ENCODE measurements at places on chromosomes 1 and 21.
A peak's percentile ranks its signal among the peaks of the same experiment; 100 is the strongest.

- no peak for DNase-seq
Observed at GRCh38 chr1:221672239-221672645, 69.6 kb downstream of the DUSP10 start.

GRCh38 chr1:204946640-204947039, 76.0 kb downstream of the NFASC start:
- DNase-seq, result no peak

GRCh38 chr1:55534565-55535121, 319.5 kb upstream of the USP24 start:
- DNase-seq, result no peak

GRCh38 chr1:209414803-209415329, 168.6 kb upstream of the CAMK1G start:
- DNase-seq, result no peak

DNA sequence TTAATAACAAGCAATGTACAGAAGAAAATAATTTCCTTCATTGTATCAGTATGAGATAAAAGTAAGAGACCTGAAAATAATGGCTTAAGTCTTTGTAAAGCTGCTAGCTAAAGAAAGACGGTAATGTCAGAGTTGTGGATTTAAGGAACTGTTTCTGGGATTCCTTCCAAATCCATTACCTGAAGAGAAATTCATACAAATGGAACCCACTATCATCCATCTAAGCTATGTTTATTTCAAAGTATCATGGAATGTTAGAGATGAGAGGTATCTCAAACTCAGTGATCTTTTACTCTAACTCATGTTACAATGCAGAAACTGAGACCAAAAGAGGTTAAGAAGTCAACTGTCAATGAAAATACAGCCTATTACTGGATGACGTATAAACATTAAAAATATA, 197.7 kb downstream of the DENND1B start:
- no peak for DNase-seq

GRCh38 chr1:58574816-58575215, 2.2 kb downstream of the TACSTD2 start:
- no peak for DNase-seq

DNA sequence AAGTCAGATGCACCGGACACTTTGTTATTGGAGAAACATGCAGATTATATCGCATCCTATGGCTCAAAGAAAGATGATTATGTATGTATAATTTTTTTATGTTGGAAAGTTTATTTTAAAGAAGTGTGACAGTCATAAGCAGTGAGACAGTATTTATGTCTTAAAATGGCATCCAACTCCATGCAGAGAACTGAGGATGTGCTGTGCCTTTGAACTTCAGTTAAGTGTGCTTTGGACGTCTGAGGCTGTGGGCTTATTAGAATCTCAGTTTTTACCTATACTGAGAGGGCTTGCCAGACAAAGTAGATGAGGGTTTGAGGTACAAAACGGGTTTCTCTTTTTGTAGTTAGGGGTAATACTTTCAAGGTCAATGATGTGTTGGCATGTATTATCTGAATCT, 1.5 kb downstream of the RABGGTB start:
- no peak for DNase-seq

DNA sequence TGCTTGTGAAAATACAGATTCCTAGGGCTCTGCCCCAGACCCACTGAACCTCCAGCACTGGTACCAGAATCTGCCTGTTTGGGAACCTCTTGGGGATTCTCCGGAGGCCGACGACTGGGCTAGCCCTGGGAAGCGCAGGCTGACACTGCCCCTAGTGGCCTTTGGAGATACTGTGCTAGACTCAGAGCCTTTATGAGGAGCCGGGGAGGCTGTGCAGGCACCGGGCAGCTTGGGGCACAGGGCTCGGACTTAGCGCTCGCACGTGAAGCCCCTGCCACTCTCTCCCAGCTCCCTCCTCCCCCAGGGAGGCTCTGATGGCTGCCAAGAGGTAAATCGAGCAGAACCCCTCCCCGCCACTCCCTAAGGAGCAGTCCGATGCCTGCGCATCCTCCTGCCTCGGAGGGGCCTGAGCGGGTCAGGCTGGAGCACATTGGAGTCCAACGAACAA, 144.6 kb upstream of the TNR start:
- peak; percentile 38 for DNase-seq

- DNase-seq, result no peak
Observed at GRCh38 chr1:1598720-1599029, 1.3 kb downstream of the FNDC10 start.

DNA sequence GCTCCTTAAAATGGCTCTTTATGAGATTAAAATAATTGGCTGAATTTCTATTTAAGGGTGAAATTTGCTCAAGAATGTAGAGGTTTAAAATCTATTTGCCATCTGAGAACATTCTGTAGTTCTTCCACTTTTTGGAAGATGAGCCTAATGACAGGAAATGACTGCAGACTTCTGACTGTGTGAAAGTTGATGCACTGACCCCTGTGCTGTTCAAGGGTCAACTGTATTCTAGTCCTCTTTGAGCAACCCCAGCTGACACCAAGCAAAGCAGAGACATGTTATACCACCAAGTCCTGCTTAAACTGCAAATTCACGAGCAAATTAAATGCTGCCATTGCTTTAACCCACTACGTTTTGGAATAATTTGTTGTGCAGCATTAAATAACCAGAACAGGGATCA, 26.6 kb downstream of the DDAH1 start:
- DNase-seq, result no peak

- DNase-seq, result no peak
Observed at GRCh38 chr1:98468111-98468717, 193.3 kb upstream of the SNX7 start.

GRCh38 chr1:18874600-18874999, 15.1 kb upstream of the TAS1R2 start:
- DNase-seq, result no peak

- no peak for DNase-seq
Observed at GRCh38 chr1:207029701-207030521, 2.6 kb downstream of the C1orf116 start.

DNA sequence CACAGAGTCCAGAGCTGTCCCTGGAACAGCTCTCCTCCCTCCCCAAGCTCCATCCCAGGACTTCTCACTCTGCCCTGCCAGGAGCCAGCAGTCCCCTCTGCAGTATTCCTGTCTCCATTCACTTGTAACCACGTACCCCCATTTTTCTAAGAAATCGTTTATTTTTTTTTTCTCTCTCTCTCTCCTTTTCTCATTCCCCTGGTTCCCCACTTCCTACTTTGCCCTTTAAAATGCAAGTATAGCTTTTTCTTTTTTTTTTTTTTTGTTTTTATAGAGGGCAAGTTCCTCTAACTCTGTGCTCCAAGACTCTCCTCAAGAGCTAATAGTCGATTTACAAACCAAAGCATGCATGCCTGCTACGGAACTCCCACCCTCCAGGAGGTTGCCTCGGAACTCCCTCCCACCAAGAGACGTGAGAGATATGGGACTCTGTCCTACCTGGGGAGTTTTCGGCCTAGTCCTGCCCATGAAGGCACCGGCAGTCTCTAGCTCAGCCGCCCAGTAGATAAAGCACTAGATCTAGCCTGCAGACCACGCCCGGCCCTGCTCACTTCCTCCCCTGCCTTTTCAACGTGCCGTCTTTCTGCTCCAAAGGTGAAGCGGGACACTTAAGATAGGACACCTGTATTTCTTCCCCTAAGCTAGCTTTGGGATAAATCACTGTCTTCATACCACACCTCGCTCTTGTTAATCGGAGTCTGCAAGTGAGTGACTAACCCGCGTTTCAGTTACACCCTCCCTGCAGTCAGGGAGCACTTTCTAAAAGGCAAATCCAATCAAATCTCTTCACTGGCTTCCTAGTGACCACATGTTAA, 27.7 kb downstream of the TNFRSF9 start:
- no peak for DNase-seq

GRCh38 chr1:24020470-24020869, 40.3 kb upstream of the SRSF10 start:
- DNase-seq, result no peak

GRCh38 chr1:203555076-203555475, 61.1 kb downstream of the OPTC start:
- DNase-seq, result no peak

GRCh38 chr1:41030872-41031616, 9.5 kb upstream of the SLFNL1 start:
- DNase-seq, result no peak

DNA sequence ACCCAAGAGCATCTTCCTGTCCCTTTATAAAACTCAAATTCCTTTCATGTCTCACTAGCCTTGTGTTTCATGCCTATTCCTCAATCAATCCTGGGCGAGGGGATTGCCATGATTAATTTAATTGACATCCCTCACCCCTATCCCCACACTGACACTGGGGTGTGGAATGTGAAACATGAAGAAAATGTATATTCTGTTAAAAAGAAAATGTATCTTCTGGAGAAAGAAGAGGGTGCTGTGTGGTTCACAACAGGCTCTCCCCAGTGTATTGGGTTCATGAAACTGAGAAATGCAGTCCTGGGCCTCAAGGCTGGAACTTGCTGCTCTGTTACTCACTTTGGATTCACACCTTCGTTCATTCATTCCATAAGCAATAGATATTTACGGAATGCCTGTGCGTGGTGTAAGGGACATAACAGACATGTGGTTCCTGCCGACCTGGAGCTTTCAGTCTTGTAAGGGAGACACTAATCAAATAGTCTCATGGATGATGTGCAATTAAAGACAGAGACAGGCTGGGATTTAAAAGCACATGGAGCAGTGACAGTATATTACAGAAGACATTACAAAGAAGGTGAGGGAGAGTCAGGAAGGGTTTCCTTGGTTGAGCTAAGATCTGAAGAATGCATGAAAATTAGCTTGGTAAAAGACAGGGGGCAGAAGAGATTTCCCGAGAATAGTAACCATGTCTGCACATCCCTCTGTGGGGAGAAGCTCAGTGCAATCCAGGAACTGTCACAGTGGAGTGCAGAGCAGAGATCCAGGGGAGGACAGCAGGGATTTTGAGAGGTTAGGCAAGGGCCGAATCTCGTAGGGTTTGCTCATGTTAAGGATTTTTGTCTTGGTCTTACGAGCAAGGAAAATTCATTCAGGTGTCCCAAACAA, 32.1 kb downstream of the SERTAD4 start:
- DNase-seq, result no peak

DNA sequence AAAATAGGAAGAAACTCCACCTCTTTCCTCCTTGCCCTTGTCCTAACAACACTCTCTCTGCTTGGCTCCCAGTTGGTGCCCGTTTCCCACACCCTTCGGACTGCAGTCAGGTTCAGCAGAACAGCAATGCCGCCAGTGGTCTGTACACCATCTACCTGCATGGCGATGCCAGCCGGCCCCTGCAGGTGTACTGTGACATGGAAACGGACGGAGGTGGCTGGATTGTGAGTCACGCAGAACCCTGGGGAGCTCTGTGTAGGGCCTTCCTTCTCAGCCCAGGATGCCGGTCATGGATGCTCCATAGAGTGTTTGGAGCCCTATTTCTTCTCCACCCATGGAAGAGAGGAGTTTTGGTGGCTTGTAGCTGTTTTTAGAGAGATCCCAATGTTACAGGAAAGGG, 60.9 kb downstream of the TNN start:
- DNase-seq, result no peak

DNA sequence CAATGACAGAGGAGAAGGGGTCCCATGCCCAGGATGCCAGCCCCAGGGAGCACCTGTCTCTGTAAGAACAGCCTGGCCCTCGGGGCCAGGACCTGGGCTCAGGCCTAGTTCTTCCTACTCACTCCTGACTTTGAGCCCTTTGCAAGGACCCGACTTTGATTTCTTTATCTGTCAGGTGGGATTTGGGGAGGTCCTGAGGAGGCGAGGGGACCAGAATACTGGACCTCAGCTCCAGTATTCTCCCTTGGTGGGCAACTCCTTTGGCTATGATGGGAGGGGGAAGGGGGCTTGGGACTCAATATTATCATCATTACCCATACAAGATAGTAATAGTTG, 18.1 kb downstream of the KCNQ4 start:
- DNase-seq, result no peak

DNA sequence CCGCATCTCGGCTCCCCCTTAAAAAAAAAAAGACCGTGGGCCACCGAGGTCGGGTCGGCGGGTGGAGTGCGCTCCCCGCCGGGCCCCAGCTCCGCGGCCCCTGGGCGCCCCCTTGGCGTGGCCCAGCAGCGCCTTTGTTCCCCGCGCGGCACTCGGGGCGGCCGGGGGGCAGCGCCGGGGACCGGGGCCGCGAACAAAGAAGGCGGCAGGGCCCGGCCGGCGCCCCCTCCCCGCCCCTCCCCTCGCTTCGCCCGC, 571 bp downstream of the MARCKSL1 start:
- no peak for DNase-seq

DNA sequence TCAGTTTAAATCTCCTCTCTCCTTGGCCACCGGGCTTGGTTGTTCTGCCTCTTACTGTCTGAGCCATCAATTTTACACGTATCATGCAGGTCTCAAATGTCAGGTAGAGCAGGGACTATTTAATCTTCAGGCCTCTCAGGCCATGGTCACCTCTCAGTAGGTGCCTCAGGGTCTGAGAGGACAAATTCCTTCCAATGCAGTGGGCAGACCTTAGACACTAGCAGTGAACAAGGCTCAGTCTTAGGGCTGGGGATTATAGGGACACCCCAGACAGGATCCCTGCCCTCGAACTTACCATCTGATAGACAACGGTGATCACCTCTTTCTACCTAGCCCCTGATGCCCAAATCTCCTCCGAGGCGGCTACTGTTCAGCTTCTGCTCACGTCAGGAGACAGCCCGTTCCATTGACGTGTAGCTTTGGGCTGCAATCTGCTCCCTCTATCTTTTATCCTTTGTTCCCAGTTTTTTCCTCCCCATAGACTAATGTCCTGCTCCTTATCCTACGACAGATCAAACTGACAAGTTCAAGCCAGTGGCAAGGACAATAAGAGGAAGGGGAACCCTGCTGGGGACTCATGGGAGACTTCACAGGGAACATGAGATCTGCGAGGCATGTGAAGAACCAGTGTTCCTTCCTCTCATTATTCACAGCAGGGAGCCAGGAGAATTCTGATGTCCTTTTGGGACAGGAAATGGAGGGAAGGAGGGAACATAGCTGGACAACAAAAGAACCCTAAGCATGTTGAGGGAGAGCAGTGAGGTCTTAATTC, 1.4 kb upstream of the MYOG start:
- no peak for DNase-seq

GRCh38 chr1:163596541-163597258, 274.9 kb downstream of the NUF2 start:
- no peak for DNase-seq

DNA sequence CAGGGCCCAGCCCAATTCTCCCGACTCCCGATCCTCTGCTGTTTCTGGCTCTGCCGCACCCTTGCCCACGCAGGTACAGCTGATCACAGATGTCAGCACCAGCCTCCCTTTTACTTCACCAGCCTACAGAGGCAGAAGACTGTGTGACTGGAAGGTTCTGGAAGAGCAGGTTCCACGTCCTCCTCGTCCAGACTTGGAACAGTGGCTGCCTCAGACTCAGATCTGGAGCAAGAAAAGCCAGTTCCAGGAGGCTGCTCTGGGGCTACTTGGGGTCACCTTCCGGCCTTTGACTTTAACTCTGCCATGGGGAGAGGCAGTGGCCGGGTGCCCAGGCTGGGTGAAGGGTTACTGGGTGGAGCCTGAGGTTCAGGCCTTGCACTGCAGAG, 16.1 kb upstream of the KLHDC7A start:
- no peak for DNase-seq

GRCh38 chr1:44609768-44610526, 64.3 kb downstream of the TMEM53 start:
- no peak for DNase-seq

- no peak for DNase-seq
Observed at GRCh38 chr1:210683403-210684047, 354.8 kb downstream of the HHAT start.

Measured in tibial nerve (tissue), 4 donors.